ENCODE measurements at places on chromosomes 1 and 21.

DNA sequence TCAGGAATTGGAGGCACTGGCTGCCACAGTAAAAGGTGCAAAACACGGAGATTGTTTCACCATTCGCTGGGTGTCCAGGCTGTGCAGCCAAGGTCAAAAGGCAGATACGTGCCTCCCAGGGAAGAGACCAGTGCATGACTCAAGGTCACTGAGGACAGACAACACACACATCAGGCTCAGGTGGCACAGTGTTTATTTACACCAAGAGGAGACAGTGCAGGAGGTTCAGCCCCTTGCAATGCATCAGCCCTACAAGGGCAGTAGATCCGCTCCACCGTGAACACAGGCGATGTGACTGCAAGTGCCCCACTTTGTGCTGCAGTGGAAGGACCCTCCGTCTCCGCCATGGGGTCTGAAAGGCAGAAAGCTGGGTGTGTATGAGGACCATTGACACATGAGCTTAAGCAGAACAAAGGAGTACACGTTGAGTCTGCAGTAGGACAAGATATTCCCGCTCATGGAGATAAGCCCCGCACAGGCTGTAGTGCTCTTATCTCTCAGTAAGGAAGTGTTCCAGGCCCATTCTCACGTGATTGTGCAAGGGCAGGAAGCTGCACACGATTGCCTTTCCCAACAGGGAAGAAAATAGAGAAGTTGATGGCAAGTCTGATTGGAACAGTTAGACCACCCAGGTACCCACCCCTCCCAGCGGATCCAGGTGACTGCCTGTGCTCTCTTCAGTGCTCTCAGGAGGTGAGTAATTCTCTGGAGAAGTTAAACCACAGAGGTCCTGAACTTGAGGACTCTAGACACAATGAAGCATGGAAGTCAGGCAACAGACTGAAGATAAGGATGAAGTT lies 37.5 kb upstream of the QSOX1 start:
- DNase-seq: no peak

GRCh38 chr1:165570078-165570477 lies 26.3 kb downstream of the LRRC52 start:
- DNase-seq: no peak

DNA sequence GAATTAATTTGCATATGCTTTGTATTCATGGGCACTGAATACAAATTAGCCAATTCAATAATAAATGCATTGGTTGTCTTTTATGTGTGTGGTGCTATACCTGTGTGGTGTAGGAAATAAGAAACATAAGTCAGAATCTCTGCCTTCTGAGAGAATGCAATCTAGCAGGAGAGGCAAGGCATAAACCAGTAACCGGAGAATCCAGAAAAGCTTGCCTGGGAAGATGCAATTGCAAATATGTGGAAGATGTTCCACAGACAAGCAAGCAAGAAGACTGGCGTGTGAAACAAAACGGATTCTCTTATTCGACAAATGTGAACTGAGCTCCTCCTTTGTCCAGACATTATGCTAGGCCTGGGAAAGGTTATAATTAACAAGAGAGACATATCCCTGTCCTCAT lies 134.3 kb downstream of the NR5A2 start:
- no peak for DNase-seq

DNA sequence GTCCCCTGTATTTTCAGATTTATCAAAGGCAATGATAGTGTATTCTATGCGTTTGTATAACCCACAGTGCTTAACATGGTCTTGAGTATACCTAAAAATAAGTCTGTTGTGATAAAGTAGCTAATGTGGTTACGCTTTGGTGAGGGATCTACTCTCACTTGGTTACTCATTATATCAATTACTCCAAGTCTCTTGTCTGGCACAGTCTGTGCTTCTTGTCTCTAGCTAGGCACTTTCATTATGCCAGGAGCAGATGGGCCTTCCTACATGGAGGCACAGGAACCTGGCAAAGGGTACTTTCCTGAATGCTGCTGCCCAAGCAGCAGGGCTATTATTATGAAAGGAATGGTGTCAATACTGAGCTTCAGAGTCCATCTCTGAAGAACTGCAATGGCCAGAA lies 4.2 kb upstream of the PTPN22 start:
- no peak for DNase-seq

DNA sequence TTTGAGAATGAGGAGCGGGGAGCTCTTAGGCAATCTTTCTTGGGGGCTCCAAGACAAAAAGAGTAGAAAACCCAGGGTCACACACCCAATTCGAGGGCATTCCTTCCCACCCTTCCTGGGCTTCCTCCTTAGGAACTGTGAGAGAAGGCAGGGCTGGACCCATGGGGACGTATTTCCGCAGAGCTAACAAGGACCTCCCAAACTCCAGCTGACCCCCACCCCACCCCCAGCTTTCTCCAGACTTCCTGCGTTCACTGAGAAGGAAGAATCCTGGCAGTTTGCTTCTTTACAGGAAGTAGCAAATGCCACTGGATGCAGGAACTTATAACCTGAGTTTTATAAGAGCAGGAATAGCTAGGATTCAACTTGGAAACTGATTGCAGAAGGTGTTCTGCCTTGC lies 2.7 kb upstream of the LHX9 start:
- no peak for DNase-seq

DNA sequence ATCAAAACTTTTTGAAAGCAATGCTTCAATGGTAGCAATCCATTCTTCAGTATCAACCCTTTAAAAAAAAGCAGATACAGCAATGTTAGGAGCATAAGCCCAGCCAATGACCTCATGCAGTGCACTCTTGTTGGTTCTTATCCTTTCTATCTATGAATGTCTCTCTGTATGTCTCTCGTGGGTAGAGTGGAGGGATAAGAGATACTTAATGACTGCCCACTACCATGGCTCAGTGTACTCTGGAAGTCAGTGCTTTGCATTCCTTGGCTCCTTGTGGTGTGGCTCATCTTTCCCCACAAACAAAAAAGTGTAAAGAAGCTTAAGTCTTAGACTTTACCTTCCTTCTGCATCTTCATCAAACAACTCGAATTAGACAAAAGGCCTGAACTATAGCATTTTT lies 50.3 kb downstream of the PCSK9 start:
- no peak for DNase-seq

GRCh38 chr1:3465091-3465934 lies 10.8 kb downstream of the ARHGEF16 start:
- DNase-seq: no peak

GRCh38 chr1:47113178-47113577 lies 24.1 kb upstream of the CYP4A22 start:
- DNase-seq: no peak

- no peak for DNase-seq
These were observed 37.4 kb upstream of the DMBX1 start for GRCh38 chr1:46451948-46452930.

DNA sequence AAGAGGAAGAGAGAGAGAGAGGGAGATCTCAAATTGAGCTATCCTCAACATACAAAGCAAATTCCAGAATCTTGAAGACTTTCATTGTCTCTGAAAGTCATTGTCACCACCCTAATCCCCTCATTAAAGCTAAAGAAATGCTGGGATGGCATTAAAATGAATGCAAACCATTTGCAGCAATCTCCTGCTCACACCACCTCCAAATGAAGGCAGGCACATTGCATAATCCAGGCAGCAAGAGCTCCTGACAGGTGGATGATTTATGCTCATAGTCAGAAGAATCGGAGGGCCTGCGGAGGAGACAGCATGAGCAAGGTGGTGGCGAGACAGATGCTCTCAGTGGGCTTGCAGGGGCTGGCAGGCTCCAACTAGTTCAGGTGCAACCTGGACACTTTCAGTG lies 90.2 kb downstream of the ESRRG start:
- DNase-seq: no peak
